GM23338 (cell line): ENCODE measurements at places on chromosomes 11 and 22.

DNA sequence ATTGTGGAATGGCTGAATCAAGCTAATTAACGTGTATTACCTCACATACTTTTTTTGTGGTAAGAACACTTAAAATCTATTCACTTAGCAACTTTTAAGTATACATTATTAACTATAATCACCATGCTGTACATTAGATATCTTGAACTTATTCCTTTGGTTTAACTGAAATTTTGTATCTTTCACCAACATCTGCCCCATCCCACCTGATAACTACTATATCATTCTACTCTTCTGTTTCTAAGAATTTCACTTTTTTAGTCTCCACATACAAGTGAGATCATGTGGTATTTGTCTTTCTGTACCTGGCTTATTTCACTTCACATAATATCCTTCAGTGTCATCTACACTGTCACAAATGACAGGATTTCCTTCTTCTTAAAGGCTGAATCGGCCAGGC, 17.1 kb upstream of the VWA5A start:
- no peak for DNase-seq

DNA sequence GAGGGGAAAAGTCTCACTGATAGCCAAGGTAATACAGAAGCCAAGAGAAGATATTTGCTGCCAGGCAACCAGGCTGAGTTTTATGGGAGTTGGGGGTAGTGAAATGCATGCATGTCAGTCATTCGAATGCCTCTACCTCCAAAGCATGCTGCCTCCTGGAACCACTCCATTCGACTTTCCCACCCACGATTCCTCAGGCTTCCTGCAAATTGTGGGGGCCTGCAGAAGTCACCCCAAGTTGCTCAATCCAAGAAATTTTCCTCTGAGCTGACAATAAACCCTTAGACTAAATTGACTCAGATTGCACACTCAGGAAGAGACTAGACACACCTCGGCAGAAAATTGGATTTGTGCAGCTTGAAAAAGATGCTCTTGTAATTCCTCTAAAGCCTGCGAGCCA, 73.6 kb upstream of the GRK3 start:
- DNase-seq: no peak

DNA sequence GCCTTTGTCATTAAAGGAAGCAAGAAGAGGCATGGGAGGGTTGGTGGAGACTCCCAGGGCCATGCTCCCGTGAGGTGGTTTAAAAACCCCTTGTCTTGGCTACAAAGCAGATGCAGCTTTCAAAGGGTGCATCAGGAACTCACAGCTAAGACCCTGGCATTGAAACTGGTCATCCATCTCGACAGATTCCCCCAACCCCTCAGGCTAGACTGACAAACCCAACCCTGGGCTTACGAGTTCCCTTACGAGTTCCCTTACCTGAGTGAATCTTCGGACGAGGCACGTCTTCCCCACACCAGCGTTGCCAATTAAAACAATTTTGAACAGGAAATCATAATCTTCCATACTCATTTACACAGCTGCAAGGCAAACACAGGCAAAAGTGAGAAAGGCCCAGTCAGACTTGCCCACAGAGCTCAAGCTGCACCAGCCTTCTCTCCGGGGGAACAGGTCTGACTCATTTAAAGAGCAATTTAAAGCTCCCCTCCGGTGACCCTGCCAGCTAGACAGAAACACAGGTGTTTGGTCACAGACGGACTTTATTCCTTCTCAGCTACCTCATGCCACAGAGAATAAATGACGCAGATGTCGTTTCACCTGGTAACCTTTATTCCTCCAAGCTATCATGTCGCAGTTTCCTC, 74.6 kb downstream of the RAB30 start:
- DNase-seq: no peak

- DNase-seq: no peak
Observed at GRCh38 chr11:12397931-12398334, 20.6 kb downstream of the PARVA start.

- peak; percentile 62 for DNase-seq
Observed at GRCh38 chr11:15663777-15664218, 549.1 kb downstream of the INSC start.

DNA sequence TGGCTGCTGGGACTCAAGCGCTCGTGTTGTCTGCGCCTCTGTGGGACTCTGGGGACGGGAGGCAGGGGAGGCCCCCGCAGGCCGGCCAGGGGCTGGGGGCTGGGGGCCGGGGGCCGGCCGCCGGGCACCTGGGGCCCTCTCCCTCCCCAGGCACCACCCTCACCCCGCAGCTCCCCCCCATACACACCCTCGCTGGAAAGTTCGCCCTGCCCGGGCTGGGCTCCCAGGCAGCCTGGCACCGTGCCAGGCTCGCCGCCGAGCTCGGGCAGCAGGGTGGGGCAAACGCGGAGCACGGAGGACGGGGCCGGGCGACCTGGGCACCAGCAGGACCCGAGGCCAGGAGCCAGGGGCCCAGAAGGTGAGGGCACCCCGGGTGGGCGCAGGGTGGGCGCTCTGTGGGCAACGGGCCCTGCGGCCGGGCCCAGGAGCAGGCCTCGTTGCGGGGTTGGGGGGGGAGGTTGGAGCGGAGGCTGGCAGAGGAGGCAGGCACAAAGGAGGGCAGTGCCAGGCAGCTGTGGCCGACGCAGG, 76.7 kb upstream of the WNT7B start:
- DNase-seq: no peak
